ENCODE measurements at places on chromosomes 16 and 17.

GRCh38 chr16:13552062-13552959 lies 367.6 kb upstream of the ERCC4 start:
- DNase-seq, result no peak

DNA sequence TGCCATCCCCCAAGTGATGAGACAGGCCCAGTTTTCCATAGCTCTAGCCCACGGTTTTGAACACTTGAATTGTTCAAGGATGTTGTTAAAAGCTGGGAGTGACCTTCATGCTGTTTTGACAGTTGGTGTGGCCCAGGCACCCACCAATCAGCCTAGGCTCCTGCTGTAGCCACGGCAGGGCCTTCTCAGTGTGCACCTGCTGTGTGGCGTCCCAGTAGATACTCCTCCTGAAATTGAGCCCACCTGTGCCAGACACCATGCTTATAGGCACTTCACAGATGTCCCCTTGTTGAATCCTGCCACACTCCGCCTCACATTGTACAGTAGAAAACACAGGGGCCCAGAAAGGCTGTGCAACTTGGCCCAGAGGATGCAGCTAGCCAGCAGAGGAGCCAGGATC lies 86.4 kb downstream of the SOCS1 start:
- DNase-seq, result no peak

DNA sequence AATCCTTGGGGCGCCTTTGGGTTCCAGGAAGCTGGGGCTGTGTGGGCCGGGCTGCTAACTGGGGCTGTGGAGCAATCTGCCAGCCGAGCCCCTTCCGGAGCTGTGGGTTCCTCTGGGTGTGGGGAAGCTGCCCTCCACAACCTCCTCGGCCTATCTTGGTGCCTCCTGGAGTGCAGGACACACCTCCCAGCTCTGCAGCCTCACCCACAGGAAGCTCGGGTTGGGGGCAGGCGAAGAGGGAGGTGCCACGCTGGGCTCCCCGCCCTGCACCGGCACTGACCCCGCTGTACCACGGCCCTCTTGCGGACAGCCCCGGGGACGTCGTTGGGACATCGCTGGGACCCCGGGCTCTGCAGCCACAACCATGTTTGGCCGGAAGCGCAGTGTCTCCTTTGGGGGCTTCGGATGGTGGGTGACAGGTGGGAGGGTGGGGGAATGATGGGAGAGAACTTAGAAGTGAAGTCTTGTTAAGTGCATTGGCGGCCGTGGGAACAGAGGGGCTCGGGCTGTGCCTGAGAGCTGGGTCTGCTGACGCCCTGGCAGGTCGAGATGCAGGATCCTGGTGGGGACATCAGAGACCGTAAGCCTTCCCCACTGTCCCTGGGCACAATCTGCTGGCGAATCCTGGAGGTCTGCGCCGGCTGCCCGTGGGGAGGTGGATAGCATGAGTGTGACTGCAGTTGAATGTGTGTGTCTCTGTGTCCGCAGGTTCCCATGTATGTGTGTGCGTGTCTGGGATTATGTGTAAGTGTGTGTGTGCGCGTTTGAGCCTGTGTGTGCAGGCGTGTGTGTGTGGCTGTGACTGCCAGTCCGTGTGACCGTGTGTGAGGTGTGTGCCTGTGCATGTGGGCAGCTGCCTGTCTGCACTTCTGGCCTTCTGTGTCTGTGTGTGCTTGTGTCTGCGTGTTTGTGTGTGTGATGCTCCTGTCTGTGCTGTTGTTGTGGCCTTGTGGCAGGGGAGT lies at the start of gene RAP1GAP2:
Gene RAP1GAP2 (plus strand): TSS at position 275 of the 962 bp plus-strand sequence. CDS start 90 bp downstream, at position 365.
- no peak for DNase-seq

DNA sequence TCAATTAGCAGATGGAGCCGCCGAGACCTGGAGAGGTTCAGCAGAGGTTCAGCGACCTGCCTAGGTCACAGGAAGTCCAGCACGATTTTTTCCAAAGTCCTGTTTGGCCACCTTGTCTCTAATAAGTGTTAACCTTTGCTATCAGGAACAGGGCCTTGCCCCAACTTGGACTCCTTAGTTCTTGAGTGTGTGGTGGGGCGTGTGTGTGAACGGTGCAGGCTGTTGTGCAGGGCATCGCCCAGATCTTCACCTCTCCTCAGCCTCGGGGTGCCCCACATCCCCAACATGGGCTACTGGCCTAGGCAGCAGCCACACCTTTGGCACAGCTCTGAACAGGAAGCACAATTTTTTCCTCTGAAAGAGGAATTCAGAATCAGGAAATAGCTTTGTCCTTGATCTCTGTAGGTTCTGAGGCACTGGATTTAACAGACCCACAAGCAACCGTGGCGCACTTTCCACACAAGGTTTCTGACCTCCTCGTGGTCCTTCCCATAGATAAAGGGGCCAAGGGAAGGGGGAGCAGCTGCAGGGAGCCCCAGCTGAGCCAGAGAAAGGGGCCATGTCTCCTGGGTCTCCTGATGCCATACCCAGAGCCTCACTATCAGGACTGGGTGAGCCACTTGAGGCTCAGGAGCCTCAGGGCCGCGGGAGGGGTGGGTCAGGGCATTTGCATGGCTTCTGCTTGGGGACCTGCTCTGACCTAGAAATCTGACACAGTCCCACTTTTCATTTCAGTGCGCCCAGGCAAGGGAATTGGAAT lies 10.4 kb downstream of the MPRIP start:
- no peak for DNase-seq

GRCh38 chr17:43532581-43532980 lies 13.6 kb downstream of the ETV4 start:
- no peak for DNase-seq

GRCh38 chr16:25931473-25932035 lies 239.8 kb downstream of the HS3ST4 start:
- no peak for DNase-seq

- DNase-seq, result peak; percentile 47
Measured at GRCh38 chr17:50420419-50421112, 5.5 kb upstream of the ACSF2 start.

DNA sequence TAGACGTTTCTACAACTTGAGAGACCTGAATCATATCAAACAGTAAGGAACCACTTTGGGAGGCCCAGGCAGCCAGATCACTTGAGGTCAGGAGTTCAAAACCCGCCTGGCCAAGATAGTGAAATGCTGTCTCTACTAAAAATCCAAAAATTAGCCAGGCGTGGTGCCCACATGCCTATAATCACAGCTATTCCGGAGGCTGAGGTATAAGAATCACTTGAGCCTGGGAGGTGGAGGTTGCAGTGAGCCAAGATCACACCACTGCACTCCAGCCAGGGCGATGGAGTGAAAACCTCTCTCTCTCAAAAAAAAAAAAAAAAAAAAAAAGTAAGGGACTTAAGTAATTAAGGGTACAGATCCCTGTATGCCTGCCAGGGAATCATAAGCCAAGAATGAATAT lies 103.4 kb upstream of the NUDT7 start:
- no peak for DNase-seq

- DNase-seq, result peak; percentile 75
Measured at GRCh38 chr16:57863434-57864160, 61.3 kb upstream of the KIFC3 start.

DNA sequence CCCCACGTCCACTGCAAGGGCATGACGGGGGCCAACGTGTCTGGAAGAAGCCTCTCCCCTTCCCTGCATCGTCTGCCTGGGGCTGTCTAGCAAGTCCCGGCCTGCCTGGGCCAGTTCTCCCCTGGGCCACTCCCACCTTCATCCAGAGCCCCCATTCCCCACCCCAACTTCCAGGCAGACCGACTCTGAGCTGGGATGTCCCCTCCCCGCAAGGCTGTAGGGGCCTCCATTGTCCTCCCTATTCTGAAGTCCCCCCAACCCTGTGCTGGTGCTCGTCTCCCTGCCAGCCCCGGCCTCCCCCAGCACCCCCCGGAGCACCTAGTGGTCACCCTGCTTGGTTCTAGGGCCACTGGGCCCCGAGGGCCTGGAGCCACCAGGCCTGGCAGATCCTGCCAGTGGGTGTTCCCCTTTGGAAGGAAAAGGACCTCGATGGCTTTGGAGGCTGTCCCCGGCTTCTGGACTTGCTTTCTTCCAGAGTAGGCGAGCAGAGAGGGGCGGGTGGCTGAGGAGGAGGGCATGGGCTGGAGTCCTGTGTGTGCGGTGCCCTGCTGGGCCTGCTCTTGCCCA lies 4.8 kb downstream of the GLIS2 start:
- no peak for DNase-seq

GRCh38 chr16:24728891-24729242 lies 584 bp upstream of the TNRC6A start:
- DNase-seq, result no peak

DNA sequence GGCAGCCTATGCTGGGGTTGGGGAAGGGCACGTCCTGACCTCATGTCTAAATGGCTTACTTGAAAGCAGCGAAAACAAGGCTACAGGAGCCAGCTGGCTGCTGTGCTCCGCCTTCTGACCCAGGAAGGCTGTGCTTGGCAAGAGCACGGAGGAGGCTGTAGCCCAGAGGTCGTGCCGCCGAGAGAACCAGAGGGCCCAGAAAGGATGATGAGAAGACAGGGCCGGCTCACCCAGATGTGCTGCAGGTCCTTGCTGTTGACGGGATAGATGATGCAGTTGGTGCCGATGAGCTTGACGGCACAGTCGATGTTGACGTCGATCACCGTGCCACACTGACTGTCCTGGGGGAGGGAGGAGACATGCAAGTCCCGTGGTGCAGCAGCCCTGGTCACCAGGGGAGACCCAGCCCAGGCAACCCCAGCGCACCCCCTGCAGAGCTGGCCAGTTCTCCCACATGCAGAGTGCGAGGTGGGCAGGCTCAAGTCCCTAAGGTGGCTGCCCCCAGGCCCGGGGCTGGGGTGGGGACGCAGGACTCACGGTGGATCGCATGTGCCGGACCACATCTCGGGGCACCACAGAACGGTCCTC lies 20.7 kb downstream of the SPHK1 start:
- no peak for DNase-seq

DNA sequence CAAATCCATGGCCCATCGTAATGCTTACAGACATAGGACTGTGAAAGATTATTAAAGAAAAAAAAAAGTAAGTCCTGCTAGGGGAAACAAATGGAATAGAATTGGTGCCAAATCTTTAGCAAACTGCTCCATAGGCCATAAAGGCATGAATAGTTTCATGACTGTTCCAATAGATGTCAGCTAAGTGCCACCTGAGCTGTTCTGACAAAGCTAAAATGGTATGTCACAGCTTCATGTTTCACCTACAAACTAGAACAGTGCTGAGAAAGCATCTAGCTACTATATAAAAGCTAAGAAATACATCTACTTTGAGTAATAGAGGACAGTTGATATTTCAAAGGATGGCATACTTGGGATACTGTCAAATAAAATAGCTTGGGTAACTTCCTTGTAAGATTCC lies 771.6 kb upstream of the CA10 start:
- DNase-seq, result no peak

DNA sequence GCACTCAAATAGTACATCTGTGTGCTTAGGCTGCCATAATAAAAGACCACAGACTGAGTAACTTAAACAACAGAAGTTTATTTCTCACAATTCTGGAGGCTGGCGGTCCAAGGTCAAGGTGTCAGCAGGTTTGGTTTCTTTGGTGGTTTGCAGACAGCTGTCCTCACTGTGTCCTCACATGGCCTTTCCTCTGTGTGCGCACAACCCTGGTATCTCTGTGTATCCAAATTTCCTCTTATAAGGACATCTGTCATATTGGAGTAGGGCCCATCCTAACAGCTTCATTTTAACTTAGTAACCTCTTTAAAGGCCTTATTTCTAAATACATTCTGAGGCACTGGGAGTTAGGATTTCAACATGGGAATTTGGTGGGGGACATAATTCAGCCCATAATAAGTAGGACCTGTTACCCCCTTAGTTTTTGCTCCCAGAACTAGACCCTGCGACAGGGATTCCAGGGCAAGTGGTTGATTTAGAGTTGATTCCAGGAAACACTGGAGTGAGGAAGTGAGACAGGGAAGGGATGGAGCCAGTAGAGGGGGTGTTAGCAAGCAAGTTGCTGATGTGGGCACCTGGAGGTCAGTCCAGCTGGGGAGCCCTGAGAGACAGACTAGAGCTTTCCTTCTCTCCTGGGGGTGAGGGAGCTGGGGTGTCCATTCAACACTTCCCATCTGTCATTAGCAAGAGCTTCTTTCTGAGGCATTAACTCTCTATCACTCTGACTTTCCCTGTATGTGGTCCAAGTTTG lies 10.9 kb upstream of the ALKBH5 start:
- DNase-seq, result no peak

- no peak for DNase-seq
Measured at GRCh38 chr17:60792250-60792898, 114.7 kb downstream of the BCAS3 start.

DNA sequence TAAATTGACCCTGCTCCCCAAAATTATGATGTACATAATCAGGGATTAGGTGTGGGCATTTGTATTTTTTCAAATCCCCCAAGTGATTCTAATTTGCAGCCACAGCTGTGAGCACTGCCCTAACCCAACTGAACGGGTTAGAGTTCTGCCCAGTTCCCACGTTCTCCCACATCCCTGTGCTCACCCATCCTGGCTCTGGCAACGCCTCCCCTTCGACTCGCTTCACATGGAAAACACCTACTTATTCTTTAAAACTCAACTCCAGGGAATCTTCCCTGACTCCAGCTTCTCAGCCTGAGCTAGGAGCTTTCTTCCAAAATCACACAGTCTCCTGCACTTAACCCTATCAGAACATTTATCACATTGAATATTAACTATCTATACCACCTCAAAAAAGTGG lies 17.6 kb upstream of the C16orf82 start:
- DNase-seq, result no peak

DNA sequence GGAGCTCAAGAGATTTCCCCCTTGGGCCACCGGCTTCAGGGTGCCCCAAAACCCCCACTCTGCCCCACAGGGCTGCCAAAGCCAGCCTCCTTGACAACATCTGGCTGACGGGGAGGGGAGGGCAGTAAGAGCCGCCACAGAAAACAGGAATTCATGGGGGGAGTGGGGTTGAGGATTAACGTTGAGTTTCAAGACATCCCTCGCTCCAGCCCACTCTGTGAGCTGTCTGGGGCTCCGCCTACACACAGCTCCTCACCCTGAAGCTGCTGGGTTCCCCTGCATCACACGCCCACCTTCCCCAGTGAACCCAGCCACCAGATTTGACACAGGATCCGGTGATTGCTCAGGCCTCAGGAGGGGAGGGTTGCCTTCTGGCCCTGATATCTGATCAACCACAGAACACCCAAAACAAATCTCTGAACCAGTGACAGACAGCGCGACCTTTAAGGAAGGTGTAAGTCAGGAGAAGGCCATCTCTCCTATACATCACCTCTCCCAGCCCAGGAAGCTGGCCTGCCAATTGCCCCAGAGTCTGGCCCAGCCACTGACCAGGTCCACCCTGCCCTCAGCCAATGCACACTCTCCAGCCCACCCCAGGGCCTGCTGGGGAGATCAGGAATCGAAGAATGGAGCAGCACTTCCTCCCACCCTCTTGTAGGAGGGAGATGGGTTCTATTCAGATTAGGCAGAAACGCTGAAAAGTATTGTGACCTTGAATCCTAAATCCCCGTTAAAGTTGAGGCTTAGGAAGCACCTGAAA lies 132.1 kb downstream of the CLEC16A start:
- peak; percentile 35 for DNase-seq

GRCh38 chr16:50801036-50801435 lies 59.1 kb downstream of the CYLD start:
- no peak for DNase-seq

- DNase-seq, result no peak
Measured at GRCh38 chr16:50565428-50565827, 17.2 kb downstream of the NKD1 start.

Measured in fibroblast of skin of abdomen (primary cell).